ENCODE measurements at places on chromosomes 4 and X.

GRCh38 chrX:17674601-17675000, 62.7 kb upstream of the SCML1 start:
- DNase-seq = no peak

DNA sequence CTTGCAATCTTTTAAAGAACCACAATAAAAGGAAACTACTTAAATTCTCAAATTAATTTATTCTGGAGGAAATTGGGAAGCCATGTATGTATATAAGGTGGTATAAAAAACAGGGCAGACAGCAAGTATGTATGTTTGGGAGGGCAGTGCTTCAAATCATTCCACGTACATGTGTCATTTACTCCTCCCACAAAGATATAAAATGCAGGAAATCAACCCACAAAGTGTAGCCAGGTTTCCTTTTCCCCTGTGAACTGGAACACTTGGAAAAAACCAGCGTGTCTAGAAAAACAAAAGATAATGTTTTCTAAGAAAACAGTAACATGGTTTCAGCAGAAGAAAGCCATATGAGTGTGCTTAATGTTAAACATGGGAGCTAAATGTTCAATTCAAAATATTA, 156.7 kb upstream of the FAM47A start:
- no peak for DNase-seq

DNA sequence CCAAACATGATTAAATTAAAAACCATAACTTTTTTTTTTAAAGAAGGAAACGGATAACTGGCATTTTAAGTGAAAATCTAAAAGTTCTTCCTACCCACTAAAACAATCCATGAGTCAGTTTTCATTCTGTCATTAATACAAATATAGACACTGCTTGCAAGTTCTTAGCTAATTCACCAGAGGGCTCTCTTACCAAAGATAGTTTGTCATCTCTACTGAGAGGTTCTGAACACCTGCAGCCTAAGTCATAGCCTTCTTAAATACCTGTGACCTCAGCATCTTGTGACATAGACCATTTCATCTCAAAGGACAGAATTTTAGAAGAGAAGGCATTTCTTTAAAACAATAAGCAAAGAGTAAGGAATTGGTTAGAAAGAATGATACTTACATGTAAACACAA, 65.3 kb upstream of the FAM120C start:
- DNase-seq = no peak

DNA sequence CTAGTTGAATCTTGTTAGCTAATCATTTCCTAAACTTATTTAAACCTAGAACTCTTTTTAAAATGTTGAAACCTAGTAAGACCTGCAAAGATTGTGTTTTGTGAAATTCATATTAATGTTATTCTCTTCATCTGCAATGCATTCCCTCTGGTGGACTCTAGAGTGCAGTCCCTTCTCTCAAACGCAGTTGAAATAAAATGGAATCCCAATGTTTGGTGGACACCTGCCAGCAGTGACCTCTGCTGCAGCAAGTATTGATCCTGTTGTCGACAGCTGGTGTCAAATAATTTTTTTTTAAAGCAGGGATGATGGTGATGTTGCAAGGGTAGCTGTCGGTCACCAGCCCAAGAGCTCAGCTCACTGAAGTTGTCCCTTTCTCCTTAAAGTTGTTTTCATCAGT, 492.0 kb downstream of the ZIC3 start:
- no peak for DNase-seq

DNA sequence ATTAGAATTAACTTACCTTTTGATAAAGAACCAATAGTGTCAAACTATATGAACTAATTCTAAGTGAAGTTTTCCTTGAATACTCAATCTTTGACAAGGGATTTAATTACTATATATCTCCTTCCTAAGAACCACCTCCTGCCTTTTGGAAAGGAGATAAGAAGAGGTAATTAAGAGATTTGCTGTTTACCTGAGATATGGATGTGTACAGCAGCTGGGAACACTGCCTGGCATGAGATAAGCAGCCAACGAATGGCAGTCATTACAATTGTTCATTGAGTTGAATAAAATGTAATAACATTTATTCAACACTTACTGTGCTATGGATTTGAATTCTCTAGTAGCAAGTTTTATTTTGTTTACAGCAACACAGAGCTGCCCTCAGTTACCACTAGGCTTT, 407.1 kb downstream of the SPOCK3 start:
- no peak for DNase-seq

- DNase-seq = no peak
These were observed 4.1 kb downstream of the AFF1 start for GRCh38 chr4:86938771-86939520.

GRCh38 chrX:17361620-17362019, 13.4 kb upstream of the NHS start:
- DNase-seq = no peak

- DNase-seq = no peak
These were observed 17.5 kb downstream of the STAP1 start for GRCh38 chr4:67576059-67576466.

GRCh38 chr4:73599182-73599581, 21.1 kb downstream of the RASSF6 start:
- no peak for DNase-seq

DNA sequence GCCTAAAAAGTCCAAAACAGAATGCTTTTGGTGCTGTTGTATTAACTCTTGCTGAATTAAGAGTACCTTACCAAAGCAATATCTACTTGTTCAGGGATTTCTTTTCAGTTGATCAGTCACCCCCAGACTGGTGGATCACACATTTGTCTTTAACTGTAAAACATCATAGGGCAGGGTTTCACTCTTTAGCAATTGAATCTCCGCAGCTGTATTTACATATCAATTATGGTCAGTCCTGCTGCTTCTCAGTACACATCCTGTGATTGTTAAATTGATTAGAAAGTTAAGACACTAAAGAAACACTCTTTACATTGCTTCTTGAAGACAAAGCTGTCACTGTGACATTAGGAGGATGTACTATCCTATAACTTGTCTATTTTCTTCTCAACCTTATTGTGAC, 277.1 kb upstream of the ADGRL3 start:
- no peak for DNase-seq

- DNase-seq = no peak
These were observed 514.0 kb upstream of the DIAPH2 start for GRCh38 chrX:96170626-96171025.

Measured in progenitor cell of endocrine pancreas (in vitro differentiated cells).